ENCODE measurements at places on chromosomes 4 and X.

DNA sequence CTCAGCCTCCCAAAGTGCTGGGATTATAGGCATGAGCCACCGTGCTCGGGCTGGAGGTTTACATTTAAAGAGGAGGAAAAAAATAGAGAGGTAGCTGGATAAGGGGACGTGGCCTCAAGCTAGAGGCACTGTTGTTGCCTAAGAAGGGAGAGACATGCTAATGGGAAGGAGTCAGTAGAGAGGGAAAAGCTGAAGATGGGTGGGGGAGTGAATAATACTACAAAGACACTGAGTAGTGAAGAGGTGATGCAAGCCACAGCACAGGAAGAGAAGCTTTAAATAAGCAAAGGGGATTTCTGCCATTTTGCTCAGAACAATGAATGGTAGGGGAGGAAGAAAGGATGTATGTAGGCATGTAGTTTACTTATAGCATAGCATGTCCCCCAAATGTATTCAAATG lies 11.5 kb upstream of the AP1S2 start:
- no peak for DNase-seq

DNA sequence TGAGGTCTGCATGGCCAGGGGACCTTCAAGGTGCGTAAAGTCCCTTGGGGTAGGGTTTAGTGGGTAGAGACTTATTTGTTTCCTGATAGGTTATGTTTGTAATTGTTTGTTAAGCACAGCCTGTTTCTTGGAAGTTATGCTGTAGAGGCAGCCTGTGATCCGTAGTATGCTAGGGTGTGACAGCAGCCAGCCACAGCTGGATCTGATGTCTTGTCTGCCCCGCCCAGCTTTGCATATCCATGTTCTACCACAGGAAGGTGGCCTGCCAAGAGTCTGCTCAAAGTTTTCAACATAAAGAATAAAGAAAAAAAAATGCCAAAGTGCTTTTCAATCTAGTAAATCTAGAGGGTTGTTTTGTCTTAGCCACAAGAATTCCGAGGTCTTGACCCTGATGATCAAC lies 19.1 kb upstream of the PRRG3 start:
- DNase-seq = no peak

- DNase-seq = peak; percentile 19
Observed at GRCh38 chr4:17667653-17668201, 53.3 kb downstream of the MED28 start.

DNA sequence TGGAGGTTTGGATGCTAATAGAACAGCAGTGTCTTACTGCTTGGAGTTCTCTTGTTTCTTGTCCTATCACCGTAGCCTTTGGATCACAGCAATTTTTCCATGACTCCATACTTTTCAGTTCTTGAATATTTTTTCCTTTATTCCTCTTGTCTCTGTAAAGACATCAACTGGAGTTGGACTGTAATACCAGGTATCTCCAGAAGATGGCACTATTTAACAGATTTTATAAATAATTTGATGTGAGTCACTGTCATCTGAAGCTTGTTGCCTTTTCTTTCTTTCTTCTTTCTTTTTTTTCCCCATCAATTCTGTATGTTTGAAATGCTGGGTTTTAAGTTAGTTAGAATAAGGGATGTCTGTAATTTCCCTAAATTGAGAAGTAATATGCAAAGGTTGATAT lies 24.1 kb downstream of the HPRT1 start:
- DNase-seq = no peak

DNA sequence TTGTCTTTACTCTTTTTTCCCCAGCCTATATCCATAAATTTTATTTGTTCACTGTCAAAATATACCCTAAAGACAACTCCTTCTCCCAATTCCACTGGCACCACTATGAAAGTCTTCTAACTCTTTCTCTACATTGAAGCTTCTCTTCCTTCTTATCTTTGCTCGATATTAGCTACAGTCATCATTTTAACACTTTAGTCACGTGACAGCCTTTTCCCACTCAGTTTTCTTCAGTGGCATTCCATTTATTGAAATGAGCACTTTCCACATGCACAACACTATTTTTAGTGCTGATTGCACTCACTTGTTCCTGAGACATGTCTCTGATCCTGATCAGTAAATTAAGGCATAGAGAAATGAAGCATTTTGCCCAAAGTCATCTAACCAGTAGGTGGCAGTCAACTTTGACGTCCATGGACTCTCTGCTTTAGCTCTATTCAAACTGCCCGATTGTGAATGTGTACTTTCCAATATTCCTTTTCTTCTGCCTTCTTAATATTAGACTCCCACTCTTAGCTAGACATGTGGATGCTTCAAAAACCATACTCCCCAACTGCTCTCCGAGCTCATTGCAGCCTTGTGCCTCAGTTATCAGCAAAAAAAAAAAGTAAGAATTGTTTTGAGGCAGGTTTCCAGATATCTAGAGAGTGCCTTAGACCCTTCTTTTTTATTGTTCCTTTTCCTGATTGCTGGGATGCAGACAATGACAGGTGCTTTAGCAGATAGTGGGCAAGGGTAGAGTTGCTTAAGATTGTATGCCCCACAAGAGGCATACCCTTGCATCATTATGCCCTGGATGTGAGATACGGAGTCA lies 394.4 kb upstream of the ADGRL3 start:
- no peak for DNase-seq

DNA sequence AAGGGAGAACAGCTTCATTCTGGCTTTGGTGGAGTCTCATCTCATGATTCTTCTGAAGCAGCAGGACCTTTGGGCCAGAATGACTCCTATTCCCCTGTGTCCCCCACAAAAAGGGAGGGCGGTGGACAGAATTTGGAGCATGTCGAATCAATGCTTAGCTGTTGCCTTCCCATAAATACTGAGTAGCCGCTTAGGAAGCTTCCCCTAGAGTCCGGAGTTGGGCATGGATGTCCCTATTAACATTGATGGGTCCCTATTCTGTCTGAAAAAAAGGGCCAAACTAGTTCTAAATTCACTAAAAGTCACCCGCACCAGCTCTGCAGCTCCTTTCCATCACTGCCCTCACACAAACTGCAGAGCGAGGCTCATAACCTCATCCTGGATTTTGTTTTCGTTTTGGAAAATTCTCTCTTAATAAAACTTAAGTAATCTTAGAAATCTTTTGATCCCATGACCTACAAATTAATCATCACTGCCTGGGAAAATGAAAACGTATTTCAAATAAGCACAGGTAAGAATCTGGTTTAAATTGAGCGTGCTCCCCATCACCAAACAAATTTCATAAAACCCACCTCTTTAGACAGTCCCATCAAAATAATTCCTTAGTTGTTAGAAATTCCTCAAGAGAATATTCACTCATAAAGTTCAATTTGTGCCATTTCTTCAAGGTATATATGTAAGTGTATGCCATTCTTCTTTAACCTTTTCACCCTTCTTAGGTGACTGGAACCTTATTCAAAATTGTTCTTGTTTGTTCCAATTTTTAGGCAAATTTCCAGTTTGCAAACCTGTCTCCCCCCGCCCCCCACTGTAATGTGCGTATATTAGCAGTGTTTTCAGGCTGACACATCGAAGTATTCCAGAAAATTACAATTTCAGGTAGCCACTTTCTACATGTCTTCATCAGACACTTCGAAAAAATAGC lies 53.3 kb upstream of the NKAP start:
- no peak for DNase-seq

DNA sequence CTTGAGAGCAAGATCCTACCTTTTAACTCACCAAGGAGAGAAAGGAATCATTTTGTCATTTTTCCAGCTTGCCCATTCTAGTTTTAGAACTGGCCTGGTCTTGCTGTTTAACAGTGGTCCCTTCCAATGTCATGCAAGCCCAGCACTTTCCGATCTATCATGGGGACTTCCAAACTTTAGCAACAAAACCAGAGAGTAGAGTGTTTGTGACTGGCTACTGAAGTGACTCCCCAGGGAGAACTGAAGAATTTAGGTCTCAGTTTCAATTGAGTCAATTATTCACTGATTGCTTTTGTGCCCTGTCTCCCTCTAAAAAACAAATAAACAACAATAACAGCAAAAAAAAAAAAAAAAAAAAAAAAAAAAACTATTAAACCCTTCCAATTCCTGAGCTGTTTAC lies 108.3 kb downstream of the LHFPL1 start:
- DNase-seq = no peak

- DNase-seq = no peak
Observed at GRCh38 chr4:1542226-1542490, 135.9 kb upstream of the NKX1-1 start.

DNA sequence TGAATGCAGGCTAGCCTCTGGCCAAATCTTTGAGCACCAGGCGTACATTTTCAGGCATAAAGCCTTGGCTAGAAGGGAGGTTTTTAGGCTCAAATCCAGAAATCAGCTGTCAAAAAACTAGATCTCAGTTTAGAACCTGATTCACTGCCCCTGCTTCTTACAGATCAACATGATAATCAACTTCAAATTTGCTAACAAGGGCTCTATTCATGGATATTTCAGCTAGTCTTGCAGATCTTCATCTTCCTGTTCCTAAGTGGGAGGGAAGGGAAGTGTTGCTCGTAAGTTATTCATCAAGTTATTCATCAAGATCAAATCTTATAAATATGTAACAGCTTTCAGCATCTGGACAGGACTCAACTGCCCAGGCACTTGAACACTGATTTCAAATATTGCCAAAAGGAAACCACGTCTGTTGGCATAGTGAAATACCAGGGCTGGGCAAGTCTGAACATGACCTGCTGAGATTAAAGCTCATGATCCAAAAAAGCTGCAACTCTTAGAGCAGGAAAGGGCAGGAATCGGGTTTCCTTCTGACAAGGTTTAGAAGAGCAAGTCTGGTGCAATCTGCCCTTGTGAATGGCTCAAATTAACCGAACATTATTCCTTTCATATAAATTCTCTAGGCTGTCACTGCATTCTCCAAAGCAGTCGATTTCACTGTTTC lies 200.3 kb downstream of the PDGFC start:
- no peak for DNase-seq

DNA sequence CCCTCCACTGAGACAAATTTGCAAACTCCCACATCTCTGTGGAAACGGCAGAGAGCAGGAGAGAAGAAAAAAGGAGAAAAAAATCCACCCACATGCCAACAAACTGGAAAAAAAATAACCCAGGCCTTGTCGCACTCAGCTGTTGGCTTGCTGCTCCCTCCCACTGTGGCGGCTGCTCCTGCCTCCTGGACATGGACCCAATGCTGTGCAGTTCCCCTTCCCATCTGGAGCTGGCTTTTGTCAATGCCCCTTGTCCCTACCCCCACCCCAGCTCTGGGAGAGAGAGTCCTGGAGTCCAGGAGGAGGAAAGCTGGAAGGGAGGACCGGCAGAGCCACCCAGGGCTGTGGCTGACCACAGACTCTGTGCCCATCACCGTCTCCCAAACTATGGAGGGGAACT lies 50.8 kb upstream of the IQSEC2 start:
- DNase-seq = no peak

- DNase-seq = no peak
Observed at GRCh38 chr4:147725673-147726072, 6.2 kb upstream of the ARHGAP10 start.

DNA sequence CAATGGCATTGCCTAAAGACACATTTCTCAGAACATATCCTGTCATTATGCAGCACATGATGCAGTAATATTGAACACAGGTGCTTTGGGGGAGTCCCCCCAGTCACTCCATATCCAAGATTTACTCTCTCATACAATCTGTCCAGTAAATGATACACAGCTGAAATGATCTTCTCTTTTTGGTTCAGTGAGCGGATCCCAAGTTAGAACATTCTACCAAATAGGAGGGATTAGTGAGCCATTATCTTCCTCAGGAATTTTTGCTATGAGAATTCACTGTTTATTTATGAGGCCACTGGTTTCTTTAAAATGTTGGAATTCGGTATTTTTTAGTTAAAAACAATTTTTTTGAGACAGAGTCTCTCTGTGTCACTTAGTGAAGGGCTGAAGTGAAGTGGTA lies 96.5 kb downstream of the TRAPPC11 start:
- DNase-seq = no peak

DNA sequence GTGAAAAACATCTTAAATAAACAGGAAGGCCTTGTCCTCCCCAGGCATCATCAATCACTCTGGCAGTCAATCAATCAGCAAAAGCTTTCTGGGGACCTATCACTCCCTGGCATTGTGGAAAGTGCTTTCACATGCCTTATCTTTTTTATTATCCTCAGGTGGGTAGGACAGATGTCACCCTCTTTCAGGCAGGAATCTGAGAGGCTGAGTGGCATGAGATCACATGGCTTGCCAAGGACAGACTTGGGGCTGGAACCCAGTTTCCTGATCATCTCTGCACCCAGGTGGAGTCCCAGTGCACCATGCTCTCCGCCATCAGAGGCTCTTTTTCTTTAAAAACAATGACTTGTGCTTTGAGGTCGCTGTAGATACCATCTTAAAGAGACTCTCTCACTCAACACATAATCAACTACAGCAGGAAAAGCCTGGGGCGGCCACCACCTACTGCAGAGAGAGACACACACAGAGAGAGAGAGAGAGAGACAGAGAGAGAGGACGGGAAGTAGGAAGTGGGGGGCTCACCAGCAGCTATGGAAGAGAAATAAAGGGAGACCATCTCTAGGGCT lies 282.7 kb downstream of the PTTG2 start:
- no peak for DNase-seq

- no peak for DNase-seq
Observed at GRCh38 chr4:104462641-104463040, 32.1 kb downstream of the CXXC4 start.

- no peak for DNase-seq
Observed at GRCh38 chr4:94038195-94038594, 169.5 kb upstream of the SMARCAD1 start.

- DNase-seq = no peak
Observed at GRCh38 chrX:134020910-134021309, 35.5 kb upstream of the GPC3 start.

- DNase-seq = no peak
Observed at GRCh38 chr4:100789991-100790390, 272.2 kb upstream of the EMCN start.

DNA sequence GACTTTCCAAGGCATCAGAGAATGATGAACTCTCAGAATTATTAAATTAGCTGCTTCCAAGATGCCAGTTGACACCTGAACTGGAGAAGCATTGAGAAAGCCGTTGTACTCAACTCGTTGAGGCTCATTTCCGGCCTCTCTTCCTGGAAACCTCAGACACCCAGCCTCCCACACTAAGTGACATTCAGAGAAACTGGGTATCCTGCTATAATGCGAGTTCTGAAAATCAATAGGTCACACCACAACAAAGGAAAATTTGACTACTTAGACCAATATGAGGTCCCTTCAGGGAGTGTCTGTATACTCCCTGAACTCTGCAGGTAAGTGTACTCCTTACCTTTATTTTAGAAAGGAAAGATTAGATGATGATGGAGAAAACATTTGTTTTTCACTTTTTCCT lies 51.2 kb downstream of the ENPEP start:
- no peak for DNase-seq

DNA sequence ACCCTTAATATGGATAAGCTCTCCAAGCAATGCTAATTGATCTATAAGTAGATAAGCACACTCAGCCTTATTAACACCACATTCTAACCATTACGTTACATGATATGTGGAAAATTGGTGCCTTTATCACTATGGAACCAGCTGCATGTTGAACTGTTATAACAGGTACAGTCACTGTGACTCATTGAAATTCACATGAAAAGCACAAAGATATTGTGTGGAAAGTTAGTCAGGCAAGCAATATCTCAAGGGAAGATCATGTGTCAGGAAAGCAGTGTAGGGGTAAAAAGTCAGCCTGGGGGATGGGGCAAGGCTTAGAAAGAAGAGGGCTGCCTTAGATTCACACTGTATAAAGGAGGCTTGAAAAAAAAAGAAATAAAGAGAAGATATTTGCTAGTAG lies 313.7 kb upstream of the SMIM31 start:
- DNase-seq = no peak

Data from stimulated activated naive B cell treated with anti-CD40 and anti-IgM and Interleukin-4, amounts not matched to agents 10 μg/mL and 1 μg/mL and 100 μg/mL, for 72 hours (primary cell).